ENCODE measurements at places on chromosomes 2 and 18.

DNA sequence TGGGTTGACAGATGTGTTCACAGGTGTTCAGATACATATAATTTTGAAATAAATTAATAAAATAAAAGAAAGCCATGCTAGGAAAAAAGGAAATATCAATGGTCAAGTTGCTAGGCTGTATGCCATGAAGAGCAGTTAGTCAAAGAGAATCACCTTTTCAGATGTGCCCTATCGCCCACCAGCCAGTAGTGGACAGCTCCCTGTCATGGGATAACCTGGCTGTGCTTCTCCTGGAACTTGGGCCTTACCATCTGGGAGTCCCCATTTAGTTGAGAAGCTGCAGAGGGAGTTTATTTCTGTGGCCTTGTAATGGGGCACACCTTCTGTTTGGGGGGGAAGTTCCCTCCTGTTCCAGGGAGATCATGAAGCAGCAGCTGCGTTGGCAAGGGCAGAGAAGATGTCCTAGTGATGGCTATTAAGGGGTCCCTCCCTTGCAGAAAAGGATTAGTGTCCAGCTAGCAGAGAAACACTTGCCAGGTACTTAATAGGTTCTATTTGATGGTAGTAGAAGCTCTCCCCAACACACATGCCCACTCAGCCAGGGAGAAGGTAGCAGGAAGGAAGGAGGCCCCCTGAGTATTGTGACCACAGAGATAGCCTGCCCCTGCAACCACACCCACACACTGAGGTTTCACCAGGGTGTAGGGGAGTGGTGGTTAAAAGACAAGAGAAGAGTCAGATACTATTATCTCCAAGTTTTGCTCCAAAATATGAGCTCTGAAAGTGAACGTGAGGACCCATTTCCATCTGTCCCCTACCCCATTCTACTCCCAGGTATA, 117.7 kb downstream of the B3GNT2 start:
- DNase-seq = no peak

- DNase-seq = no peak
Observed at GRCh38 chr2:168316073-168316440, 68.7 kb upstream of the STK39 start.

DNA sequence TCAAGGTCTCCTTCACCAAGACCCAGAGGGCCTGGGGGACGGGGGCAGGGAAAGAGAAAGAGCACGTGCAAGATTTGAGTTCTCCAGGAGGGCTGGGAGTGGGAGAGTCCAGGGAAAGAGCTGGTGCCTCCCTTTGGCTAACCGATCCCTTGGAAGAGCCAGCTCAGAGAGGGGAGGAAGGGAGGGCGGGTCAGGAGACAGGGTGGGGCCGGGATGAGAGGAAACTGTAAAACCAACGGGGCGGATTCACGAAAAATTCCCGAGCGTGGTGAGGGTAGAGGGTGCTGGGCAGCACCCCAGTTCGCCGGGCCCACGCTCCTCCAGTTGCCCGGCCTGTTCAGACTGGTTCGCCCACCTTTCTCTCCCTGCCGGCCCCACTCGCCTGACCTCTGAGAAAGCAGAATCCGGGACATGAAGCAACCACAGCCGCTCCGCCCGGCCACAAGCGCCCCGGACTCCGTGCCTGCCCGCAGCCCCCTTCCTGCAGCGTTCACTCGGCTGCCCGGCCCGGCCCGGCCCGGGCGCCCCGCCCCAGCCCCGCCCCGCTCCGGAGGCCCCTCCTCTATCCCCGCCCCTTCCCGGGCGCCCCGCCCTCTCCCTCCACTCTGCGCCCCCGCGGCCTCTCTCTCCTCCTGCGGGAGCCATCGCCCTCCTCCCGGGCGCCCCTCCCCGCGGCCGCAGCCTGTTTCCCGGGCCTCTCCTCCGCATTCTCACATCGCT, 230.9 kb upstream of the SMAD2 start:
- DNase-seq = no peak

- no peak for DNase-seq
Observed at GRCh38 chr2:155060896-155061295, 362.4 kb downstream of the KCNJ3 start.

GRCh38 chr2:207716056-207716455, 4.6 kb downstream of the CCNYL1 start:
- DNase-seq = no peak

GRCh38 chr2:213306316-213306942, 22.2 kb downstream of the SPAG16 start:
- DNase-seq = no peak

DNA sequence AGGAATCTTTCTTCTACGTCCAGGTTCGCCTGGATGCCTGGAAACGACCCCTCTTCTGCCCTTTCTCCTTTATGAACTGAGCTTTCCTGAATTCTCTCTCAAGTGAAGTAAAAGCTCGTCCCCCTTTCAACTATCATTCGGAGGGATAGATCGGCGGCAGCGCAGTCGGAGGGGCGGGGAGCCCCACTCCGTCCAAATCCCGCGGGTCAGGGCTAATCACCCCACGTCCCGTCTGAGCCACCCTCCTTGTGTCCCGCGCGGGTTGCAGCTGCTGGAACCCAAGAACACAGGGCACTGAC, 367 bp downstream of the FBXO48 start:
- no peak for DNase-seq

DNA sequence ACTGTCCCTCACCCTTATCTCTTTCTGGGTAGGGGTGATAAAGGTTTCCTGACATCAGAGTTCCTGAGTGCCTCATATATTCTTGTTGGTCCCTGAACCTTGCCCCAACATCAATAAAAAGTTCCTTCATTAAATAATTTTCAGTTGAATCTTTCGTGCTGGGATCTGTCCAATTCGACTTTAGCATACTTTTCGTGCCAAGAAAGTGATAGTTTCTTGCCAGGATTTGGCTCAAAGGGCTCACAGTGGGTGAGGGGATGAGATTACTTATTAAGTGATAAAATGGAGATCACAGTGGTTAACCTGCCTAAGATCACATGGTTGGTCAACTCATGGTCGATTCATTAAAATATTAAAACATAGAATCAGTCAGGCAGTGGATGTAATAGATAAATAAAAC, 93.8 kb upstream of the SLC8A1 start:
- DNase-seq = no peak

GRCh38 chr18:9379118-9379517, 44.5 kb downstream of the TWSG1 start:
- DNase-seq = no peak

GRCh38 chr2:198645816-198646215, 811.9 kb downstream of the SATB2 start:
- DNase-seq = no peak

DNA sequence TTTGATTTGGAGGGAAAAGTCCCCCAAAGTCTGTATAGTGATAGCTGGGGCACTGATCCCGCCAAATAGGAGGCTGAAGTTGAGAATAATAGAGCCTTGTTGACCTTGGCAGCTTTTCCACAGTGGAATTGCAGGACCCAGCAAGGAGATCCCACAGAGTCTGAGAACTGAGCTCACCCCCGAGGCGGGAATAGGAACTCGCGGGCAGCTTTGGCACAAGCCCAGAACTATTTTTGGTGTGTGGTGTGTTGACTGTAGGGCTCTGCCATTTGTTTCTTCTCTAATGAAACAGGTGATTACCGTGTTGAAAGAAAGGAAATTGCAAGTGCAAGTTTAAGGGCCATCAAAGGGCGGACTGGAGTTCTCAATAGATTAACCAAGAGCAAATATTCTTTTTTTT, 34.0 kb downstream of the SH3RF3 start:
- no peak for DNase-seq

DNA sequence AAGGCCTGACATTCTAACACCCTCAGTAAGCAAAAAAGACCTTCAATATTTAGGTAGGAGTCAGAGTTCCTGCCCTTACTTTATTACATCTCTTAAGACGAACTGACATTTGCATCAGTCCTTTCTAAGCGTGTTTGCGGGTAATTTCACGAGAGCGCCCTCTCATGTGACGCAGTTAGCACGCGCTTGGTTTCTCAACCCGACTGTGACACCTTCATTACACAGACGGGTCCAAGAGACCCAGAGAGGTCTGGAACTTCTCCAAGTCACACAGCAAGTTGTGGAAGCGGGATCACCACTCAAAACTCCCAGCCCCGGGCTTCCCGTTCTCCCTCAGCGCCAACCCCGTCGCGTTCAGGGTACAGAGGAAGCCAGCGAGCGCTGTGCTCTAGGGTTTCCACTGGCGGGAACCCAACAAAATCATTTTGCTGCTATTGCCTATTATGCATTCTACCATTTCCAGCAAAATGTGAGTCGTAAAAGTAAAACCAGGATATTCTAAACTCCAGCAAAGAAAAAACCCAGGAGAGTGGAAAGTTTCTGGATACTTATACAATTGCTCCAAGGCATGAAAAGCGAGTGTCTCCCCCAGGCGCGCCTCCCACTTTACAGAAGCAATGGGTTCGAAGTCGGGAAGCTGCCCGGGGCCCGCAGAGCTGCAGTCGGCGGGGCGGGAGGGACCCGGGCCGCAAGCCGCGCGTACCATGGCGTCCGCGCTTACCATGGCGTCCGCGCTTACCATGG, 601 bp downstream of the ENOSF1 start:
- no peak for DNase-seq

GRCh38 chr2:209563453-209563852, 139.6 kb downstream of the MAP2 start:
- no peak for DNase-seq

DNA sequence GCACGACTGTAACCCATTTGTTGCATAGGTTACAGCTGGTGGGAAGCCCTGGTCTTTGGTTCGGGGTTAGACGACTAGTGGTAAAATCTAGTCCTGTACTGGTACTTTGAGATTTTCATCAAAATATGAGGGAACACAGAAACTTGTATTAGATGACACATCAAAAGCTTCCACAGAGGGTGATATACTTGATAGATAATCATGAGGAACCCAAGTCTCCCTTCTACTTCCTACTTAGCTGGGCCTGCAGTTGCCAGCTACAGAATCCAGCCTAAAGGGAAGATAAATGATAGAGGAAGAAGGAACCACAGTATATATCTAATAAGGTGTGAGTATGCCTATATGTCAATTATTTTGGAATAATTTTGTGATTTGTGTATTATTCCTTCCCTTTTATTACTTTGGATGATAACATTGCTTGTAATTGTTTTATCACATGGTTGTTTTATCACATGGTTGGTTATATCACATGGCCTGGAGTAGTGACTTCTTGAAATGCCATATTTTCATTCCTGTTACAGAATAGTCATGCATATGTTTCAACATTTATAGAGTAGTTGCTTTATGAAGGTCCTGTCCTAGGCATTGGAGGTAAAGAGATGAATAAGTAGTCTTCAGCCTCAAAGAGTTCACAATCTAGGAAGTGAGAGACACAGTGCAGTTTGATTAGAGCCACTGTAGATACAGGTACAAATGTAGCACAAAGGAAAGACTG, 2.9 kb downstream of the AGPS start:
- no peak for DNase-seq

DNA sequence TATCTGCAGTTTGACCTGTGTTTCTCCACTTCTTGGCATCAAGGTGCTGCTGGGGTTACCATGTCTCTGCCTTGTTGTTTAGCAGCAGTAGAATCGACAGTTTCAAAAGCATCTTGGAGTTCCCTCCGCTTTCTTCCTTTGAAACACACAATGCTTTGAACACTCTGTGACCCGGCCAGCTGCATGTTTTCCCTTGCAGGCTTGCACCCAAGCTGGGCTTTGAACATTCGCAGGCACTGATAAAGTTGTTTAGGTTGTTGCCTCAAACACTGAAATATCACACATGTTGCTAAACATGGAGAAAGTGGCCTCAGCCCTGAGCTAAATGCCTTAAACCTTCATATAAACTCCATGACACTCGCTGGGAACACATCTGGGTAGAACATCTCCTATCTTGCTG, 251.7 kb downstream of the TSN start:
- no peak for DNase-seq

- no peak for DNase-seq
Observed at GRCh38 chr2:168346725-168347477, 99.5 kb upstream of the STK39 start.

DNA sequence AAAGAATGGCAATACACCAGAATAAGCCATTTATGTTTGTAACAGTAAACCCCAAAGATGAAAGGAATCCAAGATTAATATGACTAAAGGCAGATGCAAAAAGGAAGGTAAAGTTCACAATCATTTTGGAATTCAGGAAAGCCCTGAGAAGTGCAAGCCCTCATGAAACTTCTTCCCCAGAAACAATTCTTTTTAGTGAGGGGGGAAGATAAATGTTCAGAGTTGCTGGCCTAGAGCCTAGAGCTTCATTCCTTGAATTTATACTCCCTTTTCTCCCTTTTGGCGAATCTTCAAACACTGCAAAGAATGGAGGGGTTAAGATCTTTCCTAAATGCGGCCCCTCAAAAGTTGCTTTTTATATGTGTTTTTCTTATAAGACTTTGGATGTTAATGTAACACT, 368.8 kb downstream of the MEIS1 start:
- no peak for DNase-seq

DNA sequence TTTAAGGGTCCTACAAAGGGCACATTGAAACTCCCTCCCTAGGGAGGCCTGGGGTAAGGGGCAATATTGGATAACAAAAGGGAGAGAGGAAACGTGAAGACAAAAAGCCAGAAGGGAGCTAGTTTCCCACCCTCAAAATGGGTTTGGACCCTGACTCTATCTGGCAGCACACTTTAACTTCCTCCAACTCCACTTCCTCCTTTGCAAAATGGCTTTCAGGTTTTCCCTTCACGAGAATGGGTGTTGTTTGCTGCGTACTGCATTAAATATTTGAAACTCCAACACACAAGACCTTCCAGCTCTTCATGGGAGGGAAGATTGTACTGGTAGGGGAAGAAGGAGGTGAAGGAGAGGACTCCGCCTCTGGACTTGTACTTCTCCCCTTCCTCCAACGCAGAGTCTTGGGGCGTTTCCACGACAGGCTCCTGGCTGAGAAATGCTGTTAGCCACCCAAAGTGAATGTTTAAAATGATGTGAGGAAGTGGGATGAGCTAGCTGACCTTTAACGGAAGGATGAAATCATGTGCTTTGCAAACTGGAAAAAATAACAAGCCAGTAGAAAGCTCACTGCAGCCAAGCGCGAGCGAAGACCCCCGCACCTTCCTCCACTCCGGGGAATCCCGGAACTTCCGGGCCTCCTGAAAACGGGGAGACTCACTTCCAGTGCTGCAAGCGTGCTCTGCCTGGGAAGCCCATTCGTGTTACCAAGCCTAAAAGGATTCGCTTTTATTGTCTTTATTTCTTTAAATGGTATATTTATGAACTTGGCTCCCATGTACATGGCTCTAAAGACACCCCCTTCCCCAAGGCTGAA, 85.6 kb downstream of the VIT start:
- DNase-seq = no peak

GRCh38 chr2:890791-891190, 59.9 kb upstream of the SNTG2 start:
- DNase-seq = no peak

- DNase-seq = no peak
Observed at GRCh38 chr2:160114020-160114419, 51.6 kb upstream of the PLA2R1 start.

GRCh38 chr2:101655702-101656422, 41.6 kb upstream of the MAP4K4 start:
- DNase-seq = no peak

DNA sequence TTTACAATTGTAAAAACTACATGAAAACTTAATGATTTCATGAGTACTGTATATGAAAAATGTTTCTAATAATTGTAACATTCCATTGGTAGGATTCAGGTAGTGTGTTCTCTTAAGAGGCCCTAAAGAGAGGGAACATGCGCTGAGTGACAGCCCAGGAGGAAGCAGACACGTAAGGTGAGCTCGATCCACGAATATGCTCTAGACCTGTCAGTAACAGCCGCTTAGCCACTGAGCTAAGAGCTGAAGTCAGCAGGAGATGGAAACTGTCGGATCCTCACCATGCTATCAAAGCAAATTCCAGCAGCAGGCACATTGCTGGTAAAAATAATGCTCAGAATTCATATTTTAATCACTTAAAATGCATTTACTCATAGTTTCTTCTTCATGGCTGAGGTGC, 346.5 kb downstream of the TGIF1 start:
- DNase-seq = no peak

- DNase-seq = no peak
Observed at GRCh38 chr2:112451317-112451716, 17.9 kb upstream of the RGPD8 start.

Measured in NCI-H1436 treated with DMSO at 0.1 percent for 48 hours (cell line).